ENCODE measurements at places on chromosomes 1 and 21. TPM values are rescaled to one million over a fixed set of nuclear protein-coding genes. Genes with fewer than 3 reads are reported as not detected.

DNA sequence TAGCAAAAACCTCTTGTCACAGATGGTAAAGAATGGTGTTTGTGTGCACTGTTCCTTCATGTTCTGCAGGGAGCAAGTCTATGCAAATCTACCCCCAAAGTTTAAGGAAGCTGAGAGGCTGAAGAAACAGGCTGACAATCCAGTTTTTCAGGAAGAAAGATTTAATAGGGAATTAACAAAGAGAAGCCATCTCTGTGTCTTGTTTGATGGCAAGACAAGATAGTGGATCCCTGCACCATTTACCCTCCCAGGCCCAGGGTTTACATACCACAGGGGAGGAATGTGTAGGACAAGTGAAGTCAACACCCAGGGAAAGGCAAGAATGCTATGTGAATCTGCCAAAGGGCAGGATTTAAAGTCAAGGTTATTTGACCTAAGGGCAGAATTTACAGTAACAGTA is 48.1 kb upstream of the FNBP1L start:
- no peak for DNase-seq

- DNase-seq: no peak
These were observed 70.0 kb downstream of the PLD5 start for GRCh38 chr1:242454262-242455051.

- no peak for DNase-seq
These were observed 2.9 kb downstream of the CD1B start for GRCh38 chr1:158328426-158328825.

The PARS2 gene
- total RNA-seq: 8.9 TPM

GRCh38 chr1:179817789-179818188 is 59.8 kb downstream of the TOR1AIP2 start:
- no peak for DNase-seq

The GORAB gene
- total RNA-seq: 10.0 TPM

- DNase-seq: no peak
These were observed 18.1 kb downstream of the ADAM30 start for GRCh38 chr1:119878171-119878570.

The SLC45A3 gene
- total RNA-seq: 7.9 TPM

GRCh38 chr1:99648107-99648506 is 2.2 kb downstream of the PALMD start:
- peak; percentile 56 for DNase-seq

- no peak for DNase-seq
These were observed 7.1 kb upstream of the TBX19 start for GRCh38 chr1:168273575-168273974.

- no peak for DNase-seq
These were observed 38.7 kb downstream of the COL18A1 start for GRCh38 chr21:45443595-45444181.

The ANGPTL3 gene
- not detected for total RNA-seq

The KRTAP25-1 gene
- not detected for total RNA-seq

GRCh38 chr21:30437010-30437565 is 3.0 kb upstream of the KRTAP15-1 start:
- no peak for DNase-seq

The INAVA gene
- total RNA-seq: 36.2 TPM

Data from endodermal cell (in vitro differentiated cells).